T-helper 17 cell (primary cell): ENCODE measurements at places on chromosomes 7 and 10. TPM values are rescaled to one million over a fixed set of nuclear protein-coding genes. Genes with fewer than 3 reads are reported as not detected.

- H3K36me3 ChIP-seq: no peaks in the 10 kb centered on the region
- peak; percentile 41 for DNase-seq
- no peaks in the 10 kb centered on the region for H3K27me3 ChIP-seq
- peak overlapping the region; percentile 45 for H3K4me3 ChIP-seq
- H3K27ac ChIP-seq: peak overlapping the region; percentile 95
- peaks cover 26% of the 10 kb centered on the region for H3K4me1 ChIP-seq
Observed at GRCh38 chr10:3852147-3852904, 67.3 kb upstream of the KLF6 start.

GRCh38 chr10:95790982-95791381, 35.0 kb downstream of the ENTPD1 start:
- peaks cover 4% of the 10 kb centered on the region for H3K36me3 ChIP-seq
- no peak overlapping the region for H3K4me3 ChIP-seq
- H3K4me1 ChIP-seq: no peaks in the 10 kb centered on the region
- peaks cover 11% of the 10 kb centered on the region for H3K27me3 ChIP-seq
- no peak overlapping the region for H3K27ac ChIP-seq

The LRRD1 gene
- total RNA-seq: 0.22 TPM

The C10orf105 gene
- total RNA-seq: 0.37 TPM

The LIPJ gene
- total RNA-seq: not detected
